ENCODE measurements at places on chromosomes 1 and 21.

- DNase-seq, result no peak
Observed at GRCh38 chr1:90716243-90716551, 905 bp downstream of the BARHL2 start.

DNA sequence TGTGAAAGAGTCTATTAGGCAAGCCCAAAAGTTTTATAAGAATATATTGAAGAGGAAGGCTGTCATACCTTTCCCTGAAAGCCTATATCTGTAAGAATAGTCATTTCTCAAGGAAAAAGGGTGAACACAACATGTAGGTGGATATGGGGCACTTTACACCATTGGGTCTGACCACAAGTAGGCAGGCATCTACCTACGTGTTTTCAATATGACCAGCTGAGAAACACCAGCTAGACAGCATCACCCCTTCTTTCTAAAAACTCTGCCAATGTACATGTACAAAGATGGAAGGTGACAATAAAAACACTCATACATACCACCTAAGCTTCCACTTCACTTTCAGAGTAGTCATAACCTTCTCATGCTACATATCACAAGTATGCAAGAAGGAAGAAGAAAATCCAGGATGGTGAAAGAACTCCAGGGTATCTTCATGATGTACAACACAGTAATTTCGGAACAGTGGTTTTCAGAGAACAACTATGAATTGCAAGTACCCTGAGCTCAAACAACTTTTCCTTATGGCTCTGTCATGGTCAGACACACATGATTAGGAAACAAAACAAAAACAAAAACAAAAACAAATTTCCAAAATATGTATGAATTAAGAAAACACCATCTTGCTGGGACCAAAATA, 98.5 kb upstream of the ADGRL2 start:
- no peak for DNase-seq

GRCh38 chr1:151807766-151808165, 2.5 kb upstream of the LINGO4 start:
- DNase-seq, result no peak

- DNase-seq, result no peak
Observed at GRCh38 chr21:46114963-46115362, 17.1 kb downstream of the COL6A2 start.

- no peak for DNase-seq
Observed at GRCh38 chr1:118334506-118334905, 149.5 kb upstream of the SPAG17 start.

- DNase-seq, result peak; percentile 81
Observed at GRCh38 chr1:164786980-164787833, 228.2 kb downstream of the PBX1 start.

- no peak for DNase-seq
Observed at GRCh38 chr21:16908077-16908476, 604.8 kb upstream of the CXADR start.

- no peak for DNase-seq
Observed at GRCh38 chr1:246302711-246303317, 204.3 kb downstream of the SMYD3 start.

DNA sequence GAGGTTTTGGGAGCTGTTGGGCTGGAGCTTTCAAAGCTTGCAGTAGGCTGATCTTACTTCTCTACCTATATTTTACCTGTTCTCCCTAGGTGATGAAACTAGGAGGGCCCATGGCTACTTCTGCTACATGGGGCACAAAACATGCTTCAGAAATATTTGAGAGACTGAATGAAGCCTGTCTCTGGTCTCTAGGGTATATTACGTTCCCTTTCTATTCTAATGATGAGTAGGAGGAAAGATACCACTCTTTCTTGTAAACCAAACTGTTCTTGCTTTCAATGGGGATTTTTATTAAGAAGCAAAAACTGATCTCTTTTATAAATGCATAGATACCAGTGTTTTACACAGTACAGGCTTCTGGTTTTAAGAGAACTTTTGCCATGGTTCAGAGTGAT, 103.1 kb downstream of the GALNT2 start:
- no peak for DNase-seq

DNA sequence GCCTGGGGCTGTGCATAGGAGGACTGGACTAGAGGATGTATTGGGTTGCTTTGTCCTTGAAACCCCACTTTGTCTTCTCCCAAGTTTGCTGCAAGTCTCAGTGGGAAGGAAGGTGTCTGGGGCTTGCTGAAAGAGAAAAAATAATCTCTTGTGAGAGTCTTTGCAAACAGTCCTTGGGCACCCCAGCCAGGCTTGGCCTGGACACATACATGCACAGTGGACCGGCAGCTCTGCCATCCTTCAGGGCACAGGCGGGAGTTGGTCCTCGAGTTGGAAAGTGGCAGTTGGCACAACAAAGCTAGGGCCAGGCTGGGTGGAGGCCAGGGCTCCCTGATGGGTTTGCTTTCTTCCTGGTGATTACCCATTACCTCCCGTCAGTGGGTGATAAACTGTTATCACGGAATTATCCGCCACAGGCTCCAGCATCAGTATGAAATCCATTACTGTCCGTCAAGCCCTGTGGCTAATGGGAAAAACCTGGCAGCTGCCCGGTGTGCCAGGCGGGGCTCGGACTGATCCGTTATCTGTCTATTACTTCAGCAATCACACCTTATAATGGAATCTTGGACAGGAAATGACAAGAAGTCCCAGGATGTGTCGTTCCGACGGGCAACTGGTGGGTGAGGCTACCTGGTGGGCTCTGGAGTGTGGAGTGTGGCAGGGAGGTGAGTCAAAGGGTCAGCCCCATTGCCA, 265.7 kb downstream of the GRIK3 start:
- no peak for DNase-seq

- DNase-seq, result no peak
Observed at GRCh38 chr1:240618946-240619345, 7.0 kb upstream of the GREM2 start.

GRCh38 chr1:214009423-214010196, 21.8 kb downstream of the PROX1 start:
- no peak for DNase-seq

GRCh38 chr21:40839521-40839920, 7.4 kb downstream of the DSCAM start:
- no peak for DNase-seq

- no peak for DNase-seq
Observed at GRCh38 chr1:184158896-184159681, 107.6 kb downstream of the TSEN15 start.

DNA sequence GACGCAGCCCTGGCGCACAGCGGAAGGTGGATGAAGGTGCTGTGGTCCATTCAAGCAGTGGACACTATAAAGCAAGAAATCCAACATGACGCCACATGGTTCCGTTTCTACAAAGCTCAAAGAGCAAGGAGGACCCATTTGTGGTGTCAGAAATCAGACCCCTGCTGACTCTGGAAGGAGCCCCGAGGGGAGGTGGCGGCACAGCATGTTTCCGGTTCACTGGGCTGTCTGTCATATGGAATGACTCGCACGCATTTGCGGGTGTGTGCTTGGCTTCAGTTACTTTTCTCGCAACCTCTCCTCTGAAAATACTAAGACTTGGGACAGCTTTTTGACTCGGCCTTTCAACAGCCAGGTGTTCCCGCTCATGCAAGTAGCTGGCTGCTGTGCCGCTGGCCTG, 29.1 kb upstream of the LRRC47 start:
- DNase-seq, result no peak

DNA sequence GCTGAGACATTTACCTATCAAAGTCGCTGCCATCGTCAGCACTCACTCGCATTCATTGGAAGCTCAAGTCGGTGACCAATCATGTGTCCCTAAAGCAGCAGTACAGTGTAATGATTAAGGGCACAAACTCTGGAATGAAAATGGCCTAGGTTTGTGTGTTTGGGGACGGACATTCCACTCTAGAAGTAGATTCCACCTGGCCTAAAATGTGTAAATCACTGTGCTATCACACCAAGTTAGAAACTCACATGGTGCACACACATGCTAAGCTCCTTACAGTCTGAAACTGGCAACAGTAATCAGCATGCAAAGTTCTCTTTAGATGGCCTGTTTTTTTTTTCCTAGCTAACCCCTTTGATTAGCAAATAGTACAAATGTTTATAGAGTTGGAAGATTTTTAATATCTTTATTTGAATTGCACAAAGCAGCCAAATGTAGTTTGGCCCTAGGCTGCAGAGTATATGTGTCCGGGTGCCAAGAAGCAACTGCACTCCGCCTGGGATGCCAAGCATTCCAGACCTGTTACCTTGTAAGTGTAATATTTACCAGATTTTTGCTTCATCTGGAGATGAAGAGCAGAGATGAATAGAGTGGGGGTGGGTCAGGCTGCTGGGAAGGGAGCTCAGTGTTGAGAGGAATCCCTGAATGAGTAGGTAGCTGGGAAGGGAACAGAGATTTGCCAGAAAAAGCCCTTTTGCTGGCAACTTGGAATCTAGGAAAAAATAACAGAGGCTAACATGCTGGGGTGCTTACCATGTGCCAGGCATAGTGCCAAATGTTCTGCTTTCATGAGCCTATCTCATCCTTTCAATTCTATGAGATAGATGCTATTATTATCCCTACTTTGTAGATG, 35.2 kb downstream of the TGFB2 start:
- peak; percentile 78 for DNase-seq

GRCh38 chr1:228151180-228151925, 1.6 kb downstream of the GJC2 start:
- no peak for DNase-seq

GRCh38 chr21:34639250-34639649, 24.3 kb upstream of the RCAN1 start:
- DNase-seq, result no peak

- no peak for DNase-seq
Observed at GRCh38 chr1:72432645-72433267, 150.4 kb upstream of the NEGR1 start.

DNA sequence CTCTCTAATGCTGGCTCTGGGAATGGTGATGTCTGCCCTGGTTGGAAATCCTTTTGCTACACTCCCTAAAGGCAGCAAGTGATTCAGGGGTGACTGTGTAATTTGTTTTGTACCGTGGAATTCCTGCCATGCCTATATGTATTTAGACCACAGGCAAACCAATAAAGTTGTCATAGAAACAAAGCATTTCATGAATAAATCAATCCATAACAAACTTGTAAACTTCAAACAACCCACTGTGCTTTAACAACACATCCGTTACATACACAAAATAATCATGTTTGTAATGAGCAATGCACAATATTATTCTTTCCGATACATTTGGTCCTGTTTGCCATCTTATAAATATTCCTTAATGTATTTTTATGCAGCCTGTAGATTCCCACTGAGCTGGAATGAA, 330.3 kb upstream of the SNX7 start:
- peak; percentile 45 for DNase-seq

DNA sequence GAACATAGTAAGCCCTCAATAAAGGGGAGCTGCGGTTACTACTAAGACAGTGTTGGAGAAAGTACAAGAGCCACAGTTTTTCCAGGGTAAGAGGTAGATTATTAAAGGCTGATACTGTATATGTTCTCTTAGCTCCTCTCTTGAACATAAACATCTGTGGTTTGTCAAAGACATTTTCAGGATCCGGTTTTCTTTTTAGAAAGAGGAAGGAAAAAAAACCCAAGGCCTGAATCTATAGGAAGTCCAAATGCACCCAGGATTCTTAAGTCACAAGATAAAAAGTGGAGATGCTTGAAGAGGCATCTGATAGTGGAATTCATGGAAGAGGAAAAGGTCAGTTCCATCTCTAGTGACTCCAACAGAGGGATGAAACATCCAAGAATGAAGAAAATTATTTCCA, 24.6 kb upstream of the SLC45A3 start:
- DNase-seq, result no peak

GRCh38 chr1:28506907-28507246, 1.0 kb downstream of the RCC1 start:
- DNase-seq, result no peak

- peak; percentile 50 for DNase-seq
Observed at GRCh38 chr1:119435052-119435451, 20.1 kb downstream of the HSD3B2 start.

GRCh38 chr1:178533121-178533946, 20.4 kb downstream of the TEX35 start:
- DNase-seq, result no peak

DNA sequence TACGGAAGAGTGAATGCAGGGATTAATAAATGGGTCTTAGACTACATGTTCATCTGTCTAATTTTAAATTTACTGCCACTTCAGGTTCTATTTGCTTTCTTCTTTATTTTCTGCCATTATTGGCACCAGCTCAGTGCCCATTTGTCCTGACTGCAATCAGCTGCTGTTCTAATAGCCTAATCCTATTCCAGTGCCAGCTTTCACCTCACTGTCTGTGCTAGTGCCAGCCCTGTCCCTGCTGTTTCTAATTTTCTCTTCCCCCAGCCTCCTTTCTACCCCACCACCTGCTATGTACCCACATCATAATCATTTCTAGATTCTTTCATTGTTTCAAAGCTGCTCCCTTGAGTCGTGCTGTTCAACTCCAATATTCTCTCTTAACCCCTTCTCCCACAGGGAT, 86.4 kb downstream of the KCNK1 start:
- no peak for DNase-seq

DNA sequence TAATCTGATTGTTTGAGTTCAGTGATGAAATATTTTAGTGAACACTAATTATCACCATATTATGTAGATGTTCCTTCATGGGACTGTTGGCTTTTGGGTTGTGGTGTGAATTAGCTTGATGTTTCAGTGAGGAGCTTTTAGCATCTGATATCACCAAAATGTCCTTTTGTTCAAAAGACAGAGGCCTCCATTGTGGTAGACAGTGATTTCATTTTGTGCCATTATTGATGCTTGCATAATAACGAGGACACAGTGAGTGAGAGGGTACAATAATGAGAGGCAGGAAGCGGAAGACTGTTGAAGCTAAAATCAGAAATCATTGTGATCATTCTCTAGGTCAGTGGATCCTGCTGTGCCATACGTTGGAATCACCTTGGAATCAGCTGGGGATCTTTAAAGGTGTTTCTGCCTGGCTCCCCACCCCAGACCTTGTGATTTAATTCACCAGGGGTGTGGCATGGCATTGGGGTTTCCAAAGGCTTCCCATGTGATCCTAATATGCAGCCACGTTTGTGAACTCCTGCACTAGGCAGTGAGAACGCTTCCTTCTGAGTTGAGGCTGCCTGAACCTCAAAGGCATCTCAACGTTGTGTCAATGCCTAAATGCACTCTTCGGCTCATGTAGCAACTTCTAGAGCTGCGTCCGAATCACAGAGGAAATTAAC, 82.1 kb upstream of the KIF1B start:
- no peak for DNase-seq

- no peak for DNase-seq
Observed at GRCh38 chr1:201468501-201468843, 516 bp downstream of the PHLDA3 start.

GRCh38 chr1:110135246-110135645, 15.0 kb upstream of the SLC6A17 start:
- no peak for DNase-seq
